ENCODE measurements at places on chromosomes 4 and X. TPM values are rescaled to one million over a fixed set of nuclear protein-coding genes. Genes with fewer than 3 reads are reported as not detected.

The CT83 gene
- total RNA-seq: not detected

The SSX4 gene
- total RNA-seq: not detected

- no peak for DNase-seq
Observed at GRCh38 chrX:68083510-68083909, 349.8 kb downstream of the OPHN1 start.

The MEPE gene
- total RNA-seq: not detected

DNA sequence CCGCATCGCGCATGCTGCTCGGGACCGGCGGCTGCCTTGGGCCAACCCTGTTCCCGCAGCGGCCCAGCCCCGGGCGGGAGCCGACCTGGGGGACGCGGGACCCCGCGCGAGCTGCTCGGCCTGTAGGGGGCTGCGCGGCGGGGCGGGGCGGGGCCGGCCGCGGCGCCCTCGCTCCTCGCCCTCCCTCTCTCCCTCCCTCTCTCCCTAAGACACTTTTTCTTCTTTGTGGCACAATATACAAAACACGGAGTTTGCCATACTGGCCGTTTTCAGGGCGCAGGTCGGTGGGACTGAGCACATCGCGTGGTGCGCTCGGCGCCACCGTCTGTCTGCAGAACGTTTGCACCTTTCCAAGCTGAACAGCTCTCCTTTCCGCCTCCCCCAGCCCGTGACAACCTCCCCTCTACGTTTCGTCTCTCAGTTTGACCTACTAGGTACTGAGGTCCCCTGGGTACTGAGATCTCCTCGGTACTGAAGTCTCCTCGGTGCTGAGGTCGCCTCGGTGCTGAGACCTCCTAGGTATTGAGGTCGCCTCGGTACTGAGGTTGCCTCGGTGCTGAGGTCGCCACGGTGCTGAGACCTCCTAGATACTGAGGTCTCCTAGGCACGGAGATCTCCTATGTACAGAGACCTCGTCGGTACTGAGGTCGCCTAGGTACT is 261.1 kb upstream of the PLCXD1 start:
- DNase-seq: no peak

The MORF4L2 gene
- 695 TPM for total RNA-seq

The AFM gene
- not detected for total RNA-seq

The EMD gene
- total RNA-seq: 23.5 TPM

- no peak for DNase-seq
Observed at GRCh38 chr4:135316266-135316779, 1114.7 kb upstream of the PABPC4L start.

- no peak for DNase-seq
Observed at GRCh38 chrX:28120072-28120471, 138.8 kb upstream of the DCAF8L1 start.

The ALAS2 gene
- total RNA-seq: not detected

DNA sequence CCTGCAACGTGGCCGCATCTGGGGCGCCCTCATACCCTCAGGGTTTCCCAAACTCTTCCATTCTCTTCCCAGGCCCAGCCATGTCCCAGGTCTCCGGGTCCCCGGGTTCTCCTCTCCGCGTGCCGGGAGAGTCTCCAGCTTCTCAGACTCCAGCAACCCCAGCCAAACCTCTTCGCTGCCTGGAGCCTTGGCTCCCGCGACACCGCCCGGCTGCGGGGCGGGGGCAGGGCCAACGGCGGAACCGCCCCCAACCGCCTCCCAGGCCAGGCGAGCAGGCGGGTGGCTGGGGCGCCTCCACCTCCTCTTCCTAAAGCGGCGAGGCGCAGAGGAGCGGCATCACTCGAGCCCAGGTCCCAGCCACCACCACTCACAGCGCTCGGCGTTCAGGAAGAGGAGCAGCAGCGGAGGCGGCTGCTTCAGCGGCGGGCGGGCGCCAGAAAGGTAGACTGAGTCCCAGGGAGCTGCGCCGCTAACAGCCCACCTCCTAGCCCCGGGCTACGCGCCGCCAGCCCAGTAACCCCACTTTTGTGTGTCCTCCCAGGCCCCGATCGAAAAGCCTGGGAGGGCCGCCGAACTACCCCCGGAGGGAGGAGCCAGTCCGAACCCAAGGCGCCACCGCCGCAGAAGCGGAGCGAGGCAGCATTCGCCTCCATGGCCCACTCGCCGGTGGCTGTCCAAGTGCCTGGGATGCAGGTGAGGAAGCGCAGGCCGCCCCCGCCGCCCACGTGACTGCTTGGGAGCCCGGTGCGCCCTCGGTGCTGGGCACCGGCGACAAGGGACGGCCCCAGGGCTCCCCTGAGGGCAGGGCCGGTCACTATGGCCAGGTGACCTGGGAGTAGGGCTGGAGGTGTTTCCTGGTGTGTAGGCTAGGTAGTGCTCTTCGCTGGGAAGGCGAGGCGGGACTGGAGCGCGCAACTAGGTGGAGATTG is at the start of gene STK26:
Gene STK26, plus strand, starts transcription at position 336 of the 929 bp plus-strand sequence. Its CDS starts 316 bp downstream, at position 652.
- no peak for DNase-seq

DNA sequence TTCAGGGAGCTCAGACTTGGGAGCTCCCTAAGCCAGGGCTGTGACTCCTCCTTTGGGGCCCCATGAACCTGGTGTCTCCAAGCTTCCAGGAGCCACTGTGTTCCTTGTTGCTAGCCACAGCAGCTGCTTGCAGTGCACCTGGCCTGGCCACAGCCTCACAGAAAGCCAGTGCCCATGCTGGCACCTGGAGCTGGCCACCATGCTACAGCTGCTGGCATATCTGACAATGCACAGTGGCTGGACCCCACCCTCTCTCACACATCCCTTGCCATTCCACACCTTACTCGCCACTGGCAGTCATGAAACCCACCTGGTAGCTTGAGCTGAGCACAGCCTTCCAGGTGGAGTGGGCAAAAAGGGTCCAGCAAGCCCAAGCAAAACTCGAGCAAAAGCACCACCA is 441.7 kb downstream of the ARAP2 start:
- no peak for DNase-seq

DNA sequence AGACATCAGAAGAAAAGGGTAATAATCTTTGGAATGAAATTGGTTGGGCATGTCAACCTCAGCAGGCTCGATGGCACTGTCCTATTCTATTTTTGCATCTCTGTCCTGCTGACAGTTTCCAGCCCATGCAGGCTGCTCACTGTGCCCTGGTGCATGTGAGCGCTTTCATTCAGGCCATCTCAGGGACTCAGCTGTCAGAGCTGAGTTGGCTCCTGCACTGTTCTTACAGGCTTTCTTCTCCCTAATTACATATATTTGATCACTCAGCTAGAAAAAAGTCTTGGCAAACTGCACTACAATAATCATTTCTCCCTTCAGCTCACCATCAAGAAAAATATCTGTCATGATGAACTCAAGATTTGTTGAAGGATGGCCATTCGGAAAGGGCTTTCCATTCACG is 84.7 kb downstream of the RASL11B start:
- no peak for DNase-seq

GRCh38 chrX:13994104-13994503 is 35.6 kb downstream of the GEMIN8 start:
- no peak for DNase-seq

DNA sequence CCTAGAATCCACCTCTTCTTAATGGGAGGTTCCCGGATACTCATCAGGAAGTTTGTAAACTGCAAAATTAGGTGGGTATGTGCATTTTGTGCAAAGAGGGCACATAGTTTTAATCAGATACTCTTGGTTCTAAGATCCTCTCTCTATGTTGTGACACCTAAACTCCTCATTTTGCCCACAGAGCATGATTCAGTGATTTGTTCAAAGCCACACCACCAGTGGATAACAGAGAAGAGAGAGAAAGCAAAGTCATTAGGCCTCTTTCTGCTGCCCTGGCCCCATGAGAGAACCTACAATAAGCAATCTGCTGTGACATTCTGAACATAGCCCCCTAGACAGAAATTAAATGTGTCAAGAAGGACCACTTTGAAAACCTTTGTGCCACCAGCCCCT is 72.3 kb upstream of the STIM2 start:
- DNase-seq: no peak

- DNase-seq: no peak
Observed at GRCh38 chrX:100731441-100732281, at the start of gene SYTL4. SYTL4 (minus strand) TSS chrX:100732121; CDS start chrX:100702037, 30,084 bp downstream.

The GPR119 gene
- total RNA-seq: not detected

DNA sequence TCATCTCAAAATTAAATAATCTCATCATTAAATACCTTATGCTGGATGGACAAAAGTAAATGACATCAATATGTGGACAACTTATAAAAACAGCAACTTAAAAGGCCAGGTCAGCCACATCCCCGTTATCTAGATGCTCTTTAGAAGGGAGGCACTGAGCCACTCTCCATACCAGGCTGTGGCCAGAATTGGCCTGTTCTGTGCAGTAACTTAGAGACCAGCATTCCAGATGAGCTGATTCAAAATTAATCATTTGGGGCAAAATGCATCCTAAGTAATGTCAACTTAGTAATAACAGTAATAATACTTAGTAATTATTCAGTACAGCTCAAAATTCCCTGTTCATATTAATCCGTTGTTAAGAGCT is 373.6 kb downstream of the FBXW7 start:
- DNase-seq: no peak

The PRRG3 gene
- not detected for total RNA-seq

GRCh38 chr4:183798301-183799253 is 106.5 kb upstream of the STOX2 start:
- DNase-seq: no peak

DNA sequence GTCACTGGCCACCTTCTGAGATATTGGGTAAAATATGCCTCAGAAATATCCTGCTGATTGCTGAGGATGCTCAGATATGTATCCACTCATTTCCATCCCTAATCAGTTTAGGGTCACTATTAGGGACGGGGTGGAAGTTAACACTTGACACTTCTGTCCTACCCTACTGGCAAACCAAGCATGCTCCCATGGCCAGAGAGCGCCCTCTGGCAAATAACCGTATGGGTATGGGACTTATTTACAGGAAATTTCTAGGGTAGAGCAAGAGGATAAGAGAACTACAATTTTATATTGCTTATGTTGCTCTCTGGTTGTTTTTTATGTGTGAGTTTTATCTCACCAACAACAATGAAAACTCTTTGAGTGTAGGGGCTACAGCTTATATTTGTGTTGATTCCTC is 86.8 kb upstream of the TSPAN7 start:
- no peak for DNase-seq

- no peak for DNase-seq
Observed at GRCh38 chr4:169617306-169617705, 3.1 kb upstream of the CLCN3 start.
